ENCODE measurements at places on chromosomes 1 and 21.

DNA sequence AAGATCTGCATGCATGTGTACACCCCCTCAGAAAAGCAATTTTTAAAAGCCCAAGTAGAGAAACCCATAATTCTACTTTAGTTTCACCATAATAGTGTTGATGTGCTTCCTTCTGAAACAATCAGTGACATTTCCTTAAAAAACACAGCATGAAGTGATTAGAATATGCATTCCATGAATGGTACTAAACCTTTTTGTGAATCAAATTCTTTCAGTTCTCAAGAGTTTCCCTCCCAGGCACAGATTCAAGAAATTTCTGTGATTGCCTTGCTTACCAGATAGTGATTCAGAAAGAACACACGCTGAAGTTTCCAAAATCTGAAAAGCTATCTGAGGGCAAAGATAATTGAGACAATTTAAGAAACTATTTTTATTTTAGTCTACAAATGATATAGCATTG lies 136.4 kb upstream of the ADGRL2 start:
- no peak for DNase-seq

- no peak for DNase-seq
Observed at GRCh38 chr1:24235921-24236788, 49.1 kb upstream of the IFNLR1 start.

GRCh38 chr1:66764994-66765578 lies 12.8 kb downstream of the DYNLT5 start:
- DNase-seq: no peak

DNA sequence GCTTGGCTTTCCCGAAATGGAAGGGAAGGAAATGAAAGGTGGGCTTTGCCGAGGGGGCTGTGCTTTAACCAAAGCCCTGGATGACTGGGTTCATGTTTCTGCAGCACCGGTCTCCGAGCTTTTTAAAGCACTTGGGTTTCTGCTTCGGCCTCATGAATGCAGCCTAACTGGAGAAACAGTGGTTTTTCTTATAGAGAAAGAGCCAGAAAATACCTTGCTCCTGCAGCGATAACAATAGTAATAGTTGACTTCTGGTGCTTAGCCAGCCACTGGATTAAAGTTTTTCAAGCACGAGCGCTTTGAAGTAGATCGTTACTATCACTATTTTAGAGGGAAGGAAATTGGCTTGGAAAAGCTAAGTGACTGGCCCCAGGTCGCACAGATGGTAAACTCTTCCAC lies 500 bp upstream of the DOCK7 start:
- DNase-seq: no peak

DNA sequence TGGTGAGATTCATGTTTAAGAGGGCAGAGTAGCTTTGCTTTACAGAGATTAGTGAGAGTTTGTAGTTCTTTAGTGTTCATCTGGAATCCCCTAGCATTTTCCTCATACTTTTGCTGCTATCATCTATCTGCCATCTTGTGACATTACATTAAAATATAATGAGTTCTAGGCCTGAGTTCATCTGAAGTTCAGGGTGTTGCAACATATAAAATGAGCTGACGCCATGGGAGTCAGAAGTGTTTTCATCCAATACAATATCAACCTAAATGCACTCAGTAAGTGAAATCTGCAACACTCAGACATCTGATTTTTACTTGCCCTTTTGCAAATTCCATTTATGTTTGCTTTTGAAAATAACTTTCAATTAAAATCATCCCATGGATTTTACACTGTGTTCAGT lies 153.8 kb downstream of the NTNG1 start:
- peak; percentile 11 for DNase-seq

DNA sequence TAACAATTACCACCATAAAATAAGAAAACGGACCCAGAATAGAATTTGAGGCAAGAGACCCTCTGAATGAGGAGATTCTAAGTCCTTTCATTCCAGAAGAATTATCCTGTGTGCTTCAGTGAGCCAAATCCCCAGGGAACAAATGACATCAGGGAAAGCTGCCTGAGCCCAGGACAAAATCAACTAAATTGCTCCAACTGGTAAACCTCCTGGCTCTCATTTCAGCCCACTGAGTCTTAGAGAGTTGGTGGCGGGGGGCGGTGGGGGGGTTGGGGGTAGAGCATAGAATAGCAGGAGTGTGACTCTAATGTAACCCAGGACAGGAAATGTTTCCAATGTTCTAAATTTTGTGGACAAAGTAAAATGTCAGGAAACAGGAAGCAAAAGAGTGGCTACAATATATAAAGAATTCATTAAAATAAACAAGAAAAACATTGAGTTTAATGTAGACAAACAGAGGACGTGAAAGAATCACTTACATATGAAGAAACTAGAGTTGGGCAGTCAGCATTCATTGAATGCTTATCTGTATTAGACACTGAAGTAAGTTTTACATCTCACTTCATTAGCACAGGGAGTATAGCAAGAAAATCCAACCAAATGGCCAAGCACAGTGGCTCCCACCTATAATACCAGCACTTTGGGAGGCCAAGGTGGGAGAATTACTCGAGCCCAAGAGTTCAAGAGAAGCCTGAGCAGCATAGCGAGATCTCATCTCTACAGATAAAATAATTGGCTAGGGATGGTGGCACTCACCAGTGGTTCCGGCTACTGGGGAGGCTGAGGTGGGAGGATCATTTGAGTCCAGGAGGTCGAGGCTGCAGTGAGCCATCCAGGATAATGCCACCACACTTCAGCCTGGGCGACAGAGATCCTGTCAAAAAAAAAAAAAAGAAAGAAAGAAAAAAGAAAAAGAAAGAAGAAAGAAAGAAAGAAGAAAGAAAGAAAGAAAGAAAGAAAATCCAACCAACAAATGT lies 75.1 kb downstream of the DHRS3 start:
- no peak for DNase-seq

Data from forelimb muscle (tissue), 1 donor.